ENCODE measurements at places on chromosomes 12 and 14.

GRCh38 chr14:56694609-56695008 is 115.0 kb downstream of the TMEM260 start:
- DNase-seq = no peak

DNA sequence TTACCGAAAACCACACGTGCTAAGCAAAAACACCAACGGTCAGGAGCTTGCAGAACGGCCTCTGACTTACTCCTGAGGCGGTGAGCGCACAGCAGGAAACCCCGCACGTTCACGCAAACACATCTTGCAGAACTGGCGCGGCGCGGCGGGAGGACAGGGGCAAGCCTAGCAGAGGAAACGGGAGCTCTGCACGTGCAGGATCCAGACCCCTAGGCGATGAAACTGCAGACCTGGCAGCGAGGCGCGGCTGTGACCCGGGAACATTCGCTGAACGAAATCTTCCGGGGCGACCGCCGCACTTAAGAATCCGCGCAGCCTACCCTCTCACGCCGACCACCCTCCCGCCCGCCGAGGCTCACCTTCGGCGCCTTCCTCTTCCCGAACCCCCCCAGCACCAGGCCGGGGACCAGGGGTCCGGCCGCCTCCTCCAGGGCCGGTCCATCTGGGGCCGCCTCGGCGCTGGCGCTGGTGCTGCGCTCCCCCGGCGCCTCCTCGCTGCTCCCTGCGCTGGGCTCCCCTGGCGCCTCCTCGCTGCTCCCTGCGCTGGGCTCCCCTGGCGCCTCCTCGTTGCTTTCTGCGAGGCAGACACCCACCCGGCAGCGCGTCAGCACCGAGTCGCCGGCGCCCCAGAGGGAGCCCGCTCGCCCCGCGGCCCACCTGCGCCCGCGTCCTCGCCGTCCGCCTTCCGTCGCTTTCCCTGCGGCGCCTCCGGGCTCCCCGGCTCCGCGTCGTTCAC is 615 bp downstream of the DDX51 start:
- DNase-seq = no peak

DNA sequence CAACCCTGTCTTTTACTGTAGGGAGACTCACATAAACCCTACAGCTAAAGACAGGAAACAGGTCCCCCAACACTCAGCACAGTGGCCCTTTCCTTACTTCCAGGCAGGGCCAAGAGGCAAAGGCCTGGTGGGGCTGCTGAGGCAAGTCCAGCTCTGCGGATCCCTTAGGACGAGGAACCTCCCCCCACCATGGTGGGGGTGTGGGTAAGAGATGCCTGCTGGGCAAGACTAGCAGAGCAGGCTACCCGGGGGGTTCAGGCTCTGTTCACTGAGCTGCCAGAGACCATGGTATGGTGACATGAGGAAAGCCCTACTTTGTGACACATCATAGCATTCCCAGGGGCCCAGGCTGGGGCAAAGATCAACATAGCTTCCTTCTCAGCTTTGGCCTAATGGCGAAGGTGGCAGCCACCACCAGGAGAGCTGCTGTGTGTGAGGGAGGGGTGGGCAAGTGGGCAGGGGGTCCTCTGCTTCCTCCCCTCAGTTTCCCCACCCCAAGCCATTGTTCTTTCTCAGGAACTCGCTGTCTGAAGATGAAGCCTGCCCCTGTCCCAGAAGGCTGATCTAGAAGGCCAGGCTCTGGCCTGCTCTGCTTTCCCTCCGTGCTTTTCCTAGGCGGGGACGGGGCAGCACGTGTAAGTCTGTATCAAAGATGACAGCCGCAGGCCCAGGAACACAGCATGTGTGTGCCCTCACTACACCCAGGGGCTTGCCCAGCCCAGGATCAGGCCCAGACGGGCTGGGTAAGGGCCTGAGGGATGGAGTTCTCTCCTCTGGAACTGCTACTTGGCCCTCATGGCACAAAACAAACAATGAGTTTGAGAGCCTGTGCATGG is 10.1 kb upstream of the TINF2 start:
- no peak for DNase-seq

GRCh38 chr14:22555384-22556011 is 33.5 kb downstream of the DAD1 start:
- peak; percentile 75 for DNase-seq

DNA sequence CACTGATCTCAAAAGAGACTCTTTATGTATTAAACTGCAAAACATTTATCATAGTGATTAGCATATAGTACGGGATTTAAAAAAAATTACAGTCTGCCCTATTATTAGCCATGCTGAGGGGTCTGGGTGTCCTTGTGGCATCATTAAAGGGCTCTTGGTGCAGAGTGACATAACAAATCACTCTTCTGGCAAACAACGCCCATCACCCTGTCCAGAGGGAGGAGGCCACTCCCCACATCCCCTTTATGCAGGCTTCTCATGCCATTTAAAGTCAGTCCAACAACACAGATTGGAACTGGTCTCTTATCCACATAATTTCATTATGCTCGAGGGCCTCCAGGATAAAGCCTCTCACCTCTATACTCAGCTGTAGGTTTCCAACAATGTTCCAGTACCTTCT is 51.1 kb downstream of the TMTC1 start:
- no peak for DNase-seq

- no peak for DNase-seq
Observed at GRCh38 chr12:125453751-125454150, 388.5 kb downstream of the AACS start.

GRCh38 chr14:98498019-98498885 is 773.7 kb downstream of the BCL11B start:
- no peak for DNase-seq

GRCh38 chr12:85920324-85920947 is 46.3 kb downstream of the NTS start:
- peak; percentile 19 for DNase-seq

GRCh38 chr14:101087614-101088394 is 184.3 kb upstream of the RTL1 start:
- DNase-seq = no peak

DNA sequence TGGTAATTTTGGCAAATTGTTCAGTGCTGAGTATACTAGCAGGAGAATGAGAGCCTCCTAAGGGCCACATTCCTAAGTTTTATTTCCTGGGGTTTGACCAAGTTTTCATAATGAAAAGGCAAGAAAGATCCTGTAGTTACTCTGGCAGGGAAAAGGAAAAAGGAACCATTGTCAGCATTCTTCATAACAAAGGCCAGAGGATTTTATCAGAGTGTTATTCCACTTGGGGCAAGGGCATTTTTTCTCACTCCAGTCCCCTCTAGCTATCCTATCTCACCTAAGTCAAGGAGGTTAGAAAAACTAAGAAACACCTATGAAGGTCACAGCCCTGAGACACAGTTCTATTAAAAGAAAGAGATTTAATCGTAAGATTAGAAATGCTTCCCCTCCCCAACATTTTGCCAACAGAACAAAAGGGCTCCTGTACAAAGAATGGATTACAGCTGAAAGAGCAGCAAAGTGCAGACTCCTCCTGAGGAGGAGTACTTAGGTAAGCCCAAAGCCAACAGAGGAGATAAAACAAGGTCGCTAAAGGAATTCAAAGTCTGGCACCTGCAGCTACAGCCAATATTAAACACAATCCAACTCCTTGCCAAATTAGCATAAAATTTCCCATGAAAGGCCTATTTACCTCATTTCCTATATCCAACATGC is 162.4 kb downstream of the GALC start:
- DNase-seq = no peak

- no peak for DNase-seq
Observed at GRCh38 chr14:22180045-22180444, 409.0 kb downstream of the DAD1 start.

DNA sequence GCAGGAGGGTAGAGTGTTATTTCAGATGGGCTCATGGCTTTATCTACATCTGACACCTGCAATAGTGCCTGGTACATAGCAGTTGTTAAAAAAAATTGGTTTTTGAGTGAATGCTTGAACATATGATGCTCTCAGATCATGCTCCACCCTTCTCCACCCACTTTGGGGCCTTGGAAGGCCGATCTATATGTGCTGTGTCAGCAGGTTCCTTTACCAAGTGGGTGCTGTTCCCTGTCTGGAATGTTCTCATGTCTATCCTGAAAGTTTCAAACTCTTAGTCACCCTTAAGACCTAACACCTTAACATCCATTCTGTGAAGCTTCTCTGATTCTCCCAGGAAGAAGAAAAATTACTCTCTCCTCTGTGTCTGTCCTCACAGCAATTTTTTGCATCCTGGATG is 556.3 kb upstream of the TBX3 start:
- DNase-seq = no peak

GRCh38 chr14:93231129-93231979 is 24.3 kb downstream of the UBR7 start:
- no peak for DNase-seq

DNA sequence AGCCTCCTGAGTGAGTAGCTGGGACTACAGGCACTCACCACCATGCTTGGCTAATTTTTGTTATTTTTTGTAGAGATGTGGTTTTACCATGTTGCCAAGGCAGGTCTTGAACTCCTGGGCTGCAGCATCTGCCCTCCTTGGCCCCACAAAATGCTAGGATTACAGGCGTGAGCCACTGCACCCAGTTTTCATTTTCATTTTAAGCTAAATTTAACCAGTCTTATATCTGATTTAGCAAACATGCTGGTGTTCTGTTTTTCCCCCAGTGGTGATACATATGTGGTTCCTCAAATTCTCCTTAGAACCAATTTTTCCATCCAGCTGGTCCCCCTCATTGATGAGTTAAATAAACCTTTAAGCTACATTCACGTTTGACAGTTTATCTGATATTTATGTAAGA is 43.8 kb upstream of the BICD1 start:
- DNase-seq = peak; percentile 8

- no peak for DNase-seq
Observed at GRCh38 chr12:52427083-52427482, 7.1 kb downstream of the KRT75 start.

DNA sequence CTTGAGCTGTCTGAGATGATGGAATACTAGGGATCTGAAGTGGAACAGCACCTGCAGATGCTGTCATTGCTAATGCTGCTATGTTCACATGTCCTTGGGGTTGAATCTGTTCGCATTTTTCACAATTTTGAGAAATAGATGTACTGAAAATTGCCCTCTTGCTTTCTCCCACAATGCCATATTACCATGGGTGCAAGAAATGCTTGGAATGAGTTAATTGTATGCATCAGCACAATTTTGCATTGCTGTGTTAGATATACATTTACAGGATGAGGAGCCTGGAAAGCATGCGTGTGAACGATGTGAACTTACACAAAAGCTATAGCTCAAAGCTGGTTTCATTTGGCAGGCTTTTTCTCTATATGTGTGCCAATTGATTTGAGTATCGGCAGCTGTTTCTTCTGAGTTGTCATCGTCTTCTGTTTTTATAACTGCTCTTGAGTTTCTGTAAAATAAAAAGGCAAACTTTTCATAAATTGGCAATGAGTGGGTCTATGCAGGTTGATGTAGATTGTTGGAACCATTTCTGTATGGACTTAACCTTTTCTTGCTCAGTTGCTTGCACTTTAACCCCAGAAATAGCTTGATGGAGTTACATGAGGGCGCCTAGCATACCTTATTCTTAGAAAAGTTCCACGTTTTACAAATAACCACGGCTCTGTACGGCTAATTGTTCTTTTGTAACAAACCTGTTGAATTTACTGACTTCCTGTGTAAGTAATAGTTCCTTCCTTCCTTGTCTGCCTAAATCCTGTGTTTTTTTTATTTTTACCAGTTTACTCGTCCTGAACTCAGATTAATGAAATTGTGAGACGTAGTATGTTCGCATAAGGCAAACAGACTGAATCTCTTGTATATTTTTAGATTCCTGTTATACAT is 105.9 kb downstream of the FGD4 start:
- DNase-seq = no peak

GRCh38 chr12:51678086-51678724 is 87.2 kb downstream of the SCN8A start:
- DNase-seq = peak; percentile 35

DNA sequence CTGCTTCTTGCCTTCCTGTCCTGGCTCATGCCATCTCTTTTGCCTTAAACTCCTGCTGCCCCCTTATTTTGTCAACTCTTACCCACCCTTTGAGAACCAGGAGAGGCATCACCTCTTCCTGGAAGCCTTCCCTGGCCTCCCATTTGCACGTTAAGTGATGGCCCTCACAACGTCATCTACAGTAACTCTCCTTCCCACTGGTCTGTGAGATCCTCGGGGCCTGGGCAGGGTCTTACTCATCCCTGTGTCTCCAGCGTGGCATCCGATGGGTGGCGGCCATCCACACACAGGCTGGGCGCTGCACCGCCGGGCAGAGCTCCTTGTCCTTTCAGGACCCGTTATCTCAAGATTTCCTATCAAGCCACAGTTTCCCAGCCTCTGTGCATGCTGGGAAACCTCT is 16.8 kb upstream of the CACNA2D4 start:
- no peak for DNase-seq

DNA sequence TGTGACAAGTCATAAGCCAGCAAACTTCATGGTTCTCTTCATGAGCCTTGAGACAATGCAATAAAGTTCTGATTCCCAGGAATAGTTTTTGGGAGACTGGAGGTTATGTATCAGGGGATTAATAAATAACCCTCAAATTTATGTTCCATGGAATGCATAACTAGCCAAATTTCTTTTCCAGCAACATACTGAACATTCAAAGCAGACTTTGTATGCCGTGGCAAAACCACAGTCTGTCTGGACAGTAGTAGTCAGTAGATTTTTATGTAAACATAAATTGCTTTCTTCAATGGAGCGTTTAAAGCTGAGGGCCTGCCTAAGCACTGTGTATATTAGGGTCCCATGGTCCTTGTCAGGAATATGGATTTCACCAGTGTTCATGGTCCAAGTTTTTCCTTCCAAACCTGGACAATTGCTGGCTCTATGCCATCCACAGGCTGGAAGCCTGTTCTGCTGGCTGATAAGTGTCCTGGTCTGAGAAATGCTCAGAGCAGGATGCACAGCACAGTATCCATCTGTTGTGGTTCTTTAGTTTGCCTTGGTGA is 144.9 kb downstream of the SRGAP1 start:
- DNase-seq = no peak

- no peak for DNase-seq
Observed at GRCh38 chr14:87430214-87430613, 562.8 kb downstream of the GALC start.

GRCh38 chr12:108560321-108560721 is 652 bp downstream of the SART3 start:
- DNase-seq = no peak

DNA sequence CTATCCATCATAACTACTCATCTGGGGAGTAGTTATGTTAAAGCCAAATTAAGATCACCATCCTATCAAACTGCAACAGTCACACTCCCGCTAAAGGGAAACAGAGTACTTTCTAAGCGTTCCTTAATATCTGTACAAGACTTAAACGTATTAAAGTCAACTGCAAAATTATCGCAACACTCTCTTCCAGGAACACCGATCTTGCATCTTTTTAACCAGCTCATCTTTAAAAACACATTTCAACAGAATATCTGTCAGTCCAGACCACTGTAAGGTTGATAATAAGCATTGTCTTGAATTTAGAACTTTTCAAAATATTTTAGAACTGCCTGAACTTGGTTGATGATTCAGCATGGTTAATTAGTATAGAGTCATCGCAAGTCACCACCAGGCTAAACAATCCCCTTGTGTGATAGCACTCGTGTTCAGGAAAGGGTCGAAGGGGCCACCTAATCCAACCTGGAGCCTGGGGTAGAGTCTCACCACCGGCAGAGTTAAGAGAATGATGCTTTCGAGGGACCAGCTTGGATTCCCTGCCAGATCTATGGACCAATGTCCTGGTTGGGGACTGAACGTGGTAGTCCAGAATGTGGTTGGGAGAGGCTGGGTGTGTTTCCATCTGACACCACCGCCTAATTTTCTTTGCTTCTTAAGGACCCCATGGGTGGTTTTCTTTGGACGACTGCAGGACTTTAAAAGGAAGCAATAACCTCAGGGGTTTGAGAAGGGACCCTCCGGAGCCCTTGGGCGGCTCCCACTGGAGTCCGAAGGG is 890 bp downstream of the SPTLC2 start:
- DNase-seq = peak; percentile 47
